Activated CD8-positive, alpha-beta T cell treated with anti-CD3 and anti-CD28 coated beads, Interleukin-2, amount 10 ng/mL, durations not matched to agents 7 days and 5 days (primary cell): ENCODE measurements at places on chromosomes 4 and X. TPM values are rescaled to one million over a fixed set of nuclear protein-coding genes. Genes with fewer than 3 reads are reported as not detected.

STS gene
- total RNA-seq: 2.1 TPM

XKRX gene
- not detected for total RNA-seq

- H3K4me1 ChIP-seq: peaks cover 10% of the 10 kb centered on the region
- H3K36me3 ChIP-seq: peaks cover 10% of the 10 kb centered on the region
- no peak overlapping the region for H3K27ac ChIP-seq
- no peak overlapping the region for H3K4me3 ChIP-seq
- DNase-seq: no peak
Observed at GRCh38 chr4:98634061-98634460, 24.4 kb downstream of the TSPAN5 start.

MOSPD2 gene
- 9.0 TPM for total RNA-seq

DNA sequence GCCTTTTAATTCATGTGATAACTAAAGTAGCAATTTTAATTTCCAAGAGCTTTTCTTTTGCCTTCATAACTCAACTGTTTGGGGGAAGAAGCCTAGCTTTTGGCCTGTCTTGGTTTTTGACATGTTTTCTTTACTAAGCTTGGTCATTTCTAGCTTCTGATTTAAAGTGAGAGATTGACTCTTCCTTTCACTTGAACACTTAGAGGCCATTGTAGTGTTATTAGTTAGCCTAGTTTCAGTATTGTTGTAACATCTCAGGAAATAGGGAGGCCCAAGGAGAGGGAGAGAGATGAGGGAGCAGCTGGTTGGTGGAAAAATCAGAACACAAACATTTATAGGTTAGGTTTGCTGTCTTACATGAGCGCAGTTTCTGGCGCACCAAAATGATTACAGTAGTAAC is 44.8 kb downstream of the DCLK2 start:
- H3K27ac ChIP-seq: no peak overlapping the region
- no peak for DNase-seq
- no peaks in the 10 kb centered on the region for H3K36me3 ChIP-seq
- no peaks in the 10 kb centered on the region for H3K4me1 ChIP-seq
- H3K4me3 ChIP-seq: no peak overlapping the region

DNA sequence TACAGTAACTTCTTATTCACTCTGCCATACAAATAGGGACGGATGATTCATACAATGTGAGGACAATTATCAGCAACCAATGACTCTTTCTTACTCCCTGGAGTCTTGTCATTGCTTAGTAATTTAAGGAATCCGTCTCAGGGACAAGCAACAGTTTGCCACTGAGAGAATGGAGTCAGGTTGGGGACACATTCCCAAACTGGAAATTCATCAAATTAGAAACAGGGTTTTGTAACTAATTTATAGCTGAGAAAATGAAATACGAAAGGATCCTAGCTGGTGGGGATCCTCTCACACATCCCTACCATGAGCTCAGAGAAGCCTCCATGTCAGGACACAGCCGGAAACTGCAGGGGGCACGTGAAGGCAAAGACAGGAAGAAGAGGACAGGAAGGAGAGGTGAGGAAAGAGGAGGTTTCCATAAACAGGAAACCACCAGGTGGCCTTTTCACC is 50.4 kb upstream of the KDR start:
- no peak overlapping the region for H3K27ac ChIP-seq
- peaks cover 3% of the 10 kb centered on the region for H3K4me1 ChIP-seq
- H3K27me3 ChIP-seq: no peaks in the 10 kb centered on the region
- no peak overlapping the region for H3K4me3 ChIP-seq
